ENCODE measurements at places on chromosomes 16 and 17. TPM values are rescaled to one million over a fixed set of nuclear protein-coding genes. Genes with fewer than 3 reads are reported as not detected.

DNA sequence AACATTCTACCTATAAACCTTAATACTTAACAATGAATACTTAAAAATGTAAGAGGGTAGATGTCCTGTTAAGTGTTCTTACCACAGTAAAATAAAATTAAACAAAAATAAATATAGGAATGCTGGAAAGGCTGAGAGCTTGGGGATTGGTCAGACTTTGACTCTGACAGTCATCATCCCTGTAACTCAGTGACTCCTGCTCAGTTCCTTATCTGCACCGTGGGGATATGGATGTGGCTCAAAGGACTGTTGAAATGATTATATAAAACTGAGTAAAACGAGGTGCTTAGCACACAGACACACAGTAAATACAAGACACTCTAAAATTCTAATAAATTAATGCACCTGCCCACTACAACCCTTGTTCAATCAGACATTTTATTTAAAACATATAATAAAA, 338.6 kb downstream of the TMEM114 start:
- DNase-seq: no peak
- no peaks in the 10 kb centered on the region for H3K4me1 ChIP-seq
- no peak overlapping the region for H3K4me3 ChIP-seq
- H3K27me3 ChIP-seq: no peaks in the 10 kb centered on the region

DNA sequence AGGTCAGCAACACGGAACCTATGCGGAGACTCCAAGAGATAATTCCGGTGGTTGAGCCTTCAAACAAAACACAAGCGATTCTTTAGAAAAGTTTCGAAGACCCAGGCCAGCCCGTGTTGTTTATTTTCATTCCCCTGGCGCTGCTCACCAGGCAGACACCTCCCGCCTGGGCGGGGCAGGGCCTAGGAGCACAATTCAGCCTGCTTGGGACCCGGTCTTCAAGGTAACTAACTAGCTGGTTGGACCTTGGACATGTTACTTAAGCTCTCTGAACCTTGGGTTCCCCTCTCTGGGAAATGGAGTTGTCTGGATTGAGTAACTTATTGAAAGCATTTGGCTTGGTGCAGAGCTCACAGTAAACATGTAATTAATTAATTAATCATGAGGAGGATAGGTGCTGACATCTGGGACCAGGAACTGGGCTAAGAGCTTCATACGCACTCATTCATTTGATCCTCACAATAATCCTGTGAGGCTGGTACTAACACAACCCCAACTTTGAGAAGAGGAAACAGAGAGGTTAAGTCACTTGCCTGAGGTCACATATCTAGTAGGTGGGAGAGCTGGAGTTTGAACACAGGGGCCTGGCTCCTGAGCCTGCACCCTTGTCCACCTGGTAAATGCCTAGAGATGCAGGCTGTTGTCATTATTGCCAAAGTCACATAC, 125.3 kb upstream of the SMURF2 start:
- H3K27me3 ChIP-seq: no peaks in the 10 kb centered on the region
- H3K4me1 ChIP-seq: no peaks in the 10 kb centered on the region
- H3K4me3 ChIP-seq: no peak overlapping the region
- DNase-seq: no peak
- H3K27ac ChIP-seq: no peak overlapping the region
- H3K36me3 ChIP-seq: peaks cover 4% of the 10 kb centered on the region

The ASGR2 gene
- polyA plus RNA-seq: not detected

GRCh38 chr16:29906520-29907244, 6.4 kb downstream of the ASPHD1 start:
- H3K27me3 ChIP-seq: no peaks in the 10 kb centered on the region
- H3K4me3 ChIP-seq: no peak overlapping the region
- no peaks in the 10 kb centered on the region for H3K36me3 ChIP-seq
- no peak overlapping the region for H3K27ac ChIP-seq

The RAB26 gene
- 0.43 TPM for polyA plus RNA-seq

The TBC1D3I gene
- not detected for polyA plus RNA-seq

- DNase-seq: no peak
- no peak overlapping the region for H3K27ac ChIP-seq
Observed at GRCh38 chr16:85428168-85428898, 184.8 kb upstream of the GSE1 start.

GRCh38 chr16:68371276-68371651, 60.4 kb downstream of the PRMT7 start:
- no peak for DNase-seq
- no peak overlapping the region for H3K4me3 ChIP-seq
- H3K27me3 ChIP-seq: no peaks in the 10 kb centered on the region
- no peaks in the 10 kb centered on the region for H3K36me3 ChIP-seq

DNA sequence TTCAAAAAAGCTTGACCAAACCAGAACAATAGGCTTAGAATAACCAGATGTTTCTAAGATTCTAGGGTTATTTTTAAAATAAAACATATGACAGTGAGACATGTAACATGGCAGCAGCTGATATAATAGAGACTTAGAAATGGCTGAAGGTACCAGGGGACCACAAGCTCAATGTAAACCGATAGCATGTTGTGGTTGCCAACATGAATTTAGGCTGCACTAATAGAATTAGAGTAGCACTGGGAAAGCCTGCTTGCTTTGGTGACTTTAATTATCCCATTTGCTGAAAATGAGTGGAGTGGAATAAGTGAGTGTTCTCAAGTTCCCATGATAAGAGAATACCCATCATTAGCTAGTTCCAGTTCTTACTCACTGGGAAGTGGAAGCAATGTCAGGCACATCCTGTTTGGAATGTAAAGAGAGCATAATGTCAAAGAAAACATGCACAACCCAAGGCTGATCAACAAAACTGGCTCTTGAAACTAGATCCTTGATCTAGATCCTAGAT, 621.2 kb upstream of the CDH5 start:
- no peak overlapping the region for H3K27ac ChIP-seq
- no peaks in the 10 kb centered on the region for H3K36me3 ChIP-seq
- H3K27me3 ChIP-seq: no peaks in the 10 kb centered on the region
- no peak overlapping the region for H3K4me3 ChIP-seq
- no peaks in the 10 kb centered on the region for H3K4me1 ChIP-seq

GRCh38 chr16:86231996-86232350, 278.4 kb upstream of the FOXF1 start:
- H3K4me1 ChIP-seq: peaks cover 3% of the 10 kb centered on the region
- H3K36me3 ChIP-seq: no peaks in the 10 kb centered on the region
- DNase-seq: no peak
- no peak overlapping the region for H3K4me3 ChIP-seq

- no peak for DNase-seq
- H3K27me3 ChIP-seq: no peaks in the 10 kb centered on the region
- H3K4me3 ChIP-seq: no peak overlapping the region
Observed at GRCh38 chr17:77499699-77500435, 359.1 kb downstream of the SEC14L1 start.

- no peak overlapping the region for H3K4me3 ChIP-seq
- no peaks in the 10 kb centered on the region for H3K4me1 ChIP-seq
- no peaks in the 10 kb centered on the region for H3K36me3 ChIP-seq
- DNase-seq: no peak
- H3K27ac ChIP-seq: no peak overlapping the region
- no peaks in the 10 kb centered on the region for H3K27me3 ChIP-seq
Observed at GRCh38 chr17:74491626-74492025, 25.2 kb downstream of the CD300A start.

The CHD9NB gene
- 0.34 TPM for polyA plus RNA-seq

- no peaks in the 10 kb centered on the region for H3K36me3 ChIP-seq
- DNase-seq: peak; percentile 73
- H3K4me1 ChIP-seq: peaks cover 18% of the 10 kb centered on the region
Observed at GRCh38 chr16:56617212-56618085, 8.1 kb upstream of the MT1E start.

GRCh38 chr17:57016071-57016763, 38.3 kb downstream of the SCPEP1 start:
- H3K36me3 ChIP-seq: no peaks in the 10 kb centered on the region
- H3K4me3 ChIP-seq: no peak overlapping the region
- no peak overlapping the region for H3K27ac ChIP-seq
- no peaks in the 10 kb centered on the region for H3K4me1 ChIP-seq
- no peaks in the 10 kb centered on the region for H3K27me3 ChIP-seq

DNA sequence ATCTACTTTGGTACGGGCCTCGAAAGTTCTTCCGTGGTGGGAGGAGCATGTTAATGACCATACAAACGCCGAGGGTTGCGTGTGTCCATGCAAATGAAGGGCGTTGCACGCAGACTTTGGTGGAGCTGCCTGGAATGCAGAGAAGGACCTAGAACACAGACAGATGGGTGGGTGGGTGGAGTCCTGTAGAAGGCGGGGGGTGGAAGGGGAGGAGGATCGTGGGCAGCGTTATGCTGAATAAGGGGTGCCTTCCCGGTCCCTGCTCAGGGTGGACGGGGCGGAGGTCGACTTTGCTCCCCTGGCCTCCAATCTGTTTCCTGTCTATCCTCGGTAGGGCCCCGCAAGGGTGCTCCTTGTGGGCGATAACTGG, 795 bp upstream of the PAQR4 start:
- peaks cover 38% of the 10 kb centered on the region for H3K27me3 ChIP-seq
- H3K4me3 ChIP-seq: no peak overlapping the region
- DNase-seq: no peak
- H3K27ac ChIP-seq: no peak overlapping the region
- H3K36me3 ChIP-seq: no peaks in the 10 kb centered on the region
- peaks cover 2% of the 10 kb centered on the region for H3K4me1 ChIP-seq

The EFCAB3 gene
- not detected for polyA plus RNA-seq

GRCh38 chr16:82991966-82992675, 365.4 kb downstream of the CDH13 start:
- H3K4me1 ChIP-seq: no peaks in the 10 kb centered on the region
- no peak for DNase-seq
- H3K27ac ChIP-seq: no peak overlapping the region
- no peaks in the 10 kb centered on the region for H3K27me3 ChIP-seq
- H3K36me3 ChIP-seq: no peaks in the 10 kb centered on the region
- no peak overlapping the region for H3K4me3 ChIP-seq

DNA sequence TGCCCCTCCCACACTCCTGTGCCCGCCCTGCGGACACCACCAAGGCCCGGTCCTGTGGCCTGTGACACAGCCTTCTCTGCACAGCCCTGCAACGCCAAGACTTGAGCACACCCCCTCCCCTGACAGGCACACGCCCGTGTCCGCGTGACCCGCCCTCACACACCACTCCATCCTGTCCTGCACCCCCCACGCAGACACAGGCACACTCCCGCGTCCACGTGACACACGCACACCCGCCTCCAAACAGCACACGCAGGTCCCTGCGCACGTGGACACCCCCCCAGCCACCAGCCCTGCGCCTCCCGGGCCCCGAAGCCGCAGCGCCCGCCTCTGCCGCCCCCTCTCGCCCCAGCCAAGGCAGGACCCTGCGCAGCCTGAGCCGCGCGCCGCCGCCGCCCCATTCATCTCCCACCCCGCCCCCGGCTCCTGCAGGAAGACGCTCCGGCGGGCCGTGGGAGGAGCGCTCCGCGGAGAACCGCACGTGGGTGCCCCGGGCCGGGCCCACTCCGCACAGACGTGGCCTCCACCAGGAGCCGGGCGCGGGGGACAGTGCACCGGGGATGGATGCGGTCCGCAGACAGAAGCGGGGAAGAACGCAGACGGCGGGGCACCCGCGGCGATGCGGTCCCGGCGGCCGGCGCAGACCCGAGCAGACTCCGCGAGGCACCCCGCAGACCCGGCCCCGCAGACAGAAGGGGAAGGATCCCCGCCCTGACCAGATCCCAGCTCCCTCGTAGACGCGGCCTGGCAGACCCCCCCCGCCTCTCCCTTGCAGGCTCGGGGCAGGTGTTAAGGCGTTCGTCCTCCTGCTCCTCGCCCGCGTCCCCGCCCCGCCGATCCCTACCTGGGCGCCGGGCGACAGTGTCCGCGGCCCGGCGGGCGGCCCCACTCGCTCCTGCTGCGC, 506 bp downstream of the CAMKK1 start:
- peaks cover 5% of the 10 kb centered on the region for H3K4me1 ChIP-seq
- no peaks in the 10 kb centered on the region for H3K36me3 ChIP-seq
- peak overlapping the region; percentile 42 for H3K4me3 ChIP-seq
- DNase-seq: peak; percentile 58
- H3K27ac ChIP-seq: no peak overlapping the region
- H3K27me3 ChIP-seq: no peaks in the 10 kb centered on the region

The RND2 gene
- polyA plus RNA-seq: 0.54 TPM

DNA sequence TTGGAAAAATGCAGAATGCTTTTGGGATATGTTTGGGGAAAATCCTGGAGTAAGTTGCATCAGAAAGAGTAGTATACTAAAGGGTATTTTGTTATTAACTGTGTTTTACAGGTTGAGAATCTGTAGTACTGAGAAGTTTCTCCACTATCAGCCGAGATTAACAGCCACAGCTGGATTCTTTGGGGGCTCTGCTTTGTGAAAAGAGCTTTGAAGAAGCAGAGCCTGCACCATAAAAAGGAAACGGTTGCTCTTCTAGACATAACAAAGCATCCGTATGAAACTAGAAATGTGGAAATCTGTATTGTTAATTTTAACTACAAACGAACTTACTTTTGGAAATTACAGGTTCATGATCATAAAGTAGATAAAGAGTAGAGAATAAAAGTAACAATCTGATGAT, 5.3 kb downstream of the NLK start:
- no peaks in the 10 kb centered on the region for H3K36me3 ChIP-seq
- H3K27me3 ChIP-seq: no peaks in the 10 kb centered on the region
- peaks cover 2% of the 10 kb centered on the region for H3K4me1 ChIP-seq
- no peak for DNase-seq

The PDILT gene
- not detected for polyA plus RNA-seq

The KRTAP4-6 gene
- not detected for polyA plus RNA-seq

GRCh38 chr16:64704386-64704785, 417.5 kb downstream of the CDH11 start:
- H3K4me3 ChIP-seq: no peak overlapping the region
- no peak for DNase-seq
- no peak overlapping the region for H3K27ac ChIP-seq
- no peaks in the 10 kb centered on the region for H3K36me3 ChIP-seq
- no peaks in the 10 kb centered on the region for H3K4me1 ChIP-seq

GRCh38 chr16:89170346-89171215, 967 bp upstream of the CDH15 start:
- DNase-seq: no peak
- H3K36me3 ChIP-seq: no peaks in the 10 kb centered on the region
- peak overlapping the region; percentile 10 for H3K4me3 ChIP-seq
- H3K4me1 ChIP-seq: peaks cover 7% of the 10 kb centered on the region
- H3K27ac ChIP-seq: no peak overlapping the region

The HS3ST3B1 gene
- 3.4 TPM for polyA plus RNA-seq

- no peaks in the 10 kb centered on the region for H3K36me3 ChIP-seq
- no peak overlapping the region for H3K27ac ChIP-seq
- no peaks in the 10 kb centered on the region for H3K4me1 ChIP-seq
- no peak for DNase-seq
- no peaks in the 10 kb centered on the region for H3K27me3 ChIP-seq
Observed at GRCh38 chr17:56510554-56511342, 82.8 kb upstream of the NOG start.

The SLC38A8 gene
- not detected for polyA plus RNA-seq

Measured in fibroblast of lung (primary cell).